Activated T-cell treated with anti-CD3 and anti-CD28 coated beads, Interleukin-2, amount 50 U/mL, for 72 hours (primary cell): ENCODE measurements at places on chromosomes 6 and 20. TPM values are rescaled to one million over a fixed set of nuclear protein-coding genes. Genes with fewer than 3 reads are reported as not detected.
A peak's percentile ranks its signal among the peaks of the same experiment; 100 is the strongest.

The CDSN gene
- total RNA-seq: not detected

GRCh38 chr20:24095756-24096155 lies 107.2 kb upstream of the GGTLC1 start:
- peaks cover 16% of the 10 kb centered on the region for H3K4me1 ChIP-seq
- DNase-seq: no peak
- H3K36me3 ChIP-seq: no peaks in the 10 kb centered on the region
- H3K4me3 ChIP-seq: no peak overlapping the region

DNA sequence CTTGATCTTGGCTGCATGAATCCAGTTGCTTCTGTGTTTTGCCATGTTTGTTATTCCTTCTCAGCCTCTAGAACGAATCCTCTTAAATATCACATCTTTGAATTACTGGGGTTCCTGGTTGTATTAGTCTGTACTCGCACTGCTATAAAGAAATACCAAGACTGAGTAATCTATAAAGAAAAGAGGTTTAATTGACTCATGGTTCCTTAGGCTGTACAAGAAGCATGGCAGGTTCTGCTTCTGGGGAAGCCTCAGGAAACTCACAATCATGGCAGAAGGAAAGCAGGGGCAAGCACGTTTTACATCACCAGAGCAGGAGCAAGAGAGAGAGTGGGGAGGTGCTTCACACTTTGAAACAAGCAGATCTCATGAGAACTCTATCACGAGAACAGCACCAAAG lies 18.0 kb upstream of the BFSP1 start:
- H3K27me3 ChIP-seq: peaks cover 15% of the 10 kb centered on the region
- no peaks in the 10 kb centered on the region for H3K36me3 ChIP-seq
- H3K4me1 ChIP-seq: no peaks in the 10 kb centered on the region
- H3K4me3 ChIP-seq: no peak overlapping the region
- no peak for DNase-seq
- H3K27ac ChIP-seq: no peak overlapping the region

DNA sequence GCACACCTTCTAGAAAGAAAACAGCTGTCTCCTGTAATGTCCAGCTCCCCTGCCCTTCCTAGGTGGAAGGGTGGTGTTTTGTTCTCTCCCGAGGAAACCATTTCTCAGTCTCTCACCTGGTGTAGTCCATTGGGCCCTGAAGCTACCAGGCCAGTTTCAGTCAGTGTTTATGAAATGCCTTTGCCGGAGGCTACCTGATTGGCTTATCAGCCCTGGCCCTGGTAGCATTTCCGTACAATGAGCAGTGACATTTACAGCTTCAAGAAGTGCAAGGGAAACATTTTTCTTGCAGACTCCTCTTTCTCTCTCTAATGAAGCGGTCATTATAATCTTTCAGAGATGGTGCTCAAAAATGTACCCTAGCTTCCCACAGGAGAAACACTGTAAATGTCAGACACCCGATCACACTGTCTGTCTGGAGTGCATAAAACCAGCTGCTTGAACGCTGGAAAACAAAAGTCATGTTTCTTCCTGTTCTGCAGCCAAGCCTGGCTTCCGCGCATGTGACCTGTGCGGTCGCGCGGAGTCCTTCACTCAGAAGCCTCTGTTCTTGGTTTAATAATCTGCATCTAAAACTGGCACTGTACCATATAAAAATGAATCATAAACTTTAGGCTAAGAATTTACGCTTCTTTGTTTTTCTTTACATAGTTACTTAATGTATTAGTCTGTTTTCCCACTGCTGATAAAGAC lies 28.4 kb upstream of the SAYSD1 start:
- H3K27ac ChIP-seq: no peak overlapping the region
- no peak for DNase-seq
- H3K27me3 ChIP-seq: peaks cover 8% of the 10 kb centered on the region
- peak overlapping the region; percentile 43 for H3K4me3 ChIP-seq
- peaks cover 33% of the 10 kb centered on the region for H3K4me1 ChIP-seq

DNA sequence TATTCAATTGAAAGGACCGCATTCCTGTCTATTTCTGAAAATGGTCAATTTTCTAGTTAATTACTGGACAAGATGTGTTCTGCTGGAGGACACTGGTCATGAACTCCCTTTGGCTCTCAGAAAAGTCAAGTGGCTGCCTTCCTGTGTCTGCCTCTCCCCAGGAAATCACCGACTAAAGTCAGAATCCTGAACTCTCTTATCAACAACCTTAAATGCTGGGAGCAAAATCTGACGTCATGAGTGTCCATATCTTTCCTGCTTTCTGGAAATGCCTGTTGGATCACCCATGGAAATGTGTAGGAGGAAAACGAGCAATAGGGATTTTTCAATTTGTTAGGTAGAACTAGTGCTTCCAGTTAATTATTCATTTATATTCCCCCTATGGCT lies 53.5 kb upstream of the PLCB1 start:
- H3K4me1 ChIP-seq: peaks cover 8% of the 10 kb centered on the region
- H3K27ac ChIP-seq: no peak overlapping the region
- no peak overlapping the region for H3K4me3 ChIP-seq
- DNase-seq: no peak
- H3K27me3 ChIP-seq: peaks cover 5% of the 10 kb centered on the region
- H3K36me3 ChIP-seq: no peaks in the 10 kb centered on the region
